ENCODE measurements at places on chromosomes 16 and 17. TPM values are rescaled to one million over a fixed set of nuclear protein-coding genes. Genes with fewer than 3 reads are reported as not detected.

The NPW gene
- total RNA-seq = 0.24 TPM

The SOST gene
- not detected for total RNA-seq

The CCDC182 gene
- total RNA-seq = not detected

The NTN3 gene
- not detected for total RNA-seq

The TMEM88 gene
- total RNA-seq = 1.4 TPM

The SLC38A8 gene
- total RNA-seq = not detected

The WRAP53 gene
- total RNA-seq = 12.5 TPM

The KRTAP4-1 gene
- not detected for total RNA-seq

The ENPP7 gene
- total RNA-seq = not detected

The PRR35 gene
- not detected for total RNA-seq

The SHISA9 gene
- not detected for total RNA-seq

The CBFA2T3 gene
- not detected for total RNA-seq

The CCL1 gene
- 0.58 TPM for total RNA-seq

The GLIS2 gene
- total RNA-seq = 0.38 TPM

The KIAA0513 gene
- 9.4 TPM for total RNA-seq

The PRPSAP2 gene
- 49.3 TPM for total RNA-seq

The POLR3K gene
- total RNA-seq = 26.6 TPM

The PLCD3 gene
- total RNA-seq = 2.4 TPM

Measured in activated naive CD4-positive, alpha-beta T cell treated with anti-CD3 and anti-CD28 coated beads, Interleukin-2, amount 10 ng/mL, durations not matched to agents 5 hours and 36 hours (primary cell).